ENCODE measurements at places on chromosomes 2 and 18.

- DNase-seq: no peak
Measured at GRCh38 chr2:107743274-107743673, 83.4 kb upstream of the RGPD4 start.

- DNase-seq: no peak
Measured at GRCh38 chr18:58216071-58216481, 172.1 kb downstream of the NEDD4L start.

DNA sequence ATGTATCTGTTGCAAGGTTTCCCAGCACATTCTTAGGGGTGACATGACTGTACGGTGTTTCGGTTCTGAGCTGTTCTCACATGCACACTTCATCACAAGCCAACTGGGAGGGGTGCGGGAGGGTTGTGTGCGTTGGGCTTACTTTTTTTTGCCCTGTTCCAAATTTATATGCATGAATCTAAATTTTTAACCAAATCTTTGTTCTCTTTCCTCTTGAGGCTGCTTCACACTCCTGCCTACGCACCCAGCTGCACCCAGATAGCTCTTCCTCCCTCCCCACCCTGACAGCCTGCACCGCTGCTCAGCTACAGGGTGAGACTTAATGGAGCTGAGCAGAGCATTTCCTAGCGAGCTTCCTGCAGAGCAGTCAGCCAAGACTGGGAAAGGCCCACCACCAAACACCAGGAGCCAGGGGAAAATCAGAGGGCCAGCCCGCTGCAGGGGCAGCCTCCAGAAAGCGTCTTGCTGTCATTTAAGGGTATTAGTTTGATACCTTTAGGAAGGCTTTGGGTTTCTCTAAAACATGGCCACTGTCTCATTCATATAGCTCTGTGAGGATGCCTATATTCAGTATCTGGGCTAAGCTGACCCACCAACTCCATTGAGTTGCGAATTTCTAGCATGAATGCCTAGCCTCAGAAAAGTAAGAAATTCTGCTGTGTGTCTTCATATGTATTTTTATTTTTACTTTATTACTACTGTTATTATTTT is 84.5 kb downstream of the POU3F3 start:
- no peak for DNase-seq

- no peak for DNase-seq
Measured at GRCh38 chr2:192051533-192051932, 143.2 kb downstream of the TMEFF2 start.

- DNase-seq: no peak
Measured at GRCh38 chr18:79939096-79939495, 12.4 kb downstream of the SLC66A2 start.

All from HS-5 (cell line).